ENCODE measurements at places on chromosomes 7 and 10.

- no peak for DNase-seq
Observed at GRCh38 chr10:120538091-120538490, 81.1 kb downstream of the PLPP4 start.

- DNase-seq: no peak
Observed at GRCh38 chr7:130394421-130395195, 14.3 kb downstream of the CPA1 start.

DNA sequence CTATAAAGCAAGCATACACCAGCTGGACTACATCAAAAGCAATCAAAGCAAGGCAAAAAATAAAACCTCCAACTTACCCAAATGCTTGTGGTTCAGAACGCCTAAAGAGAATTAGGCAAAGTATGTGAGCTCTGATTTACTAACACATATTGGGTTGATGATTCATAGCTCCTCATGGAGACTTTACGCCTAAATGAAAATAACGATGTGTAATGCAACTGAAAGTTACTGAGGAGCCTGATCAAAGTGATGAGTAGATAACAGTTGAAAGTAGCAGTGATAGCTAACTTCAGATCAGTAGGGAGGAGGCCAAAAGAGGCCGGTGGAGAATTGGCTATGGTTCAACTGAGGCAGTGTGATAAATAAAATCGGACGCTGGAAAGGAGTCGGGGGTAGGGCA, 85.0 kb downstream of the MPP7 start:
- no peak for DNase-seq

- DNase-seq: no peak
Observed at GRCh38 chr10:88952647-88953111, at the start of gene ACTA2. ACTA2 (minus strand) TSS chr10:88952773; CDS start chr10:88948930, 3,843 bp downstream.

GRCh38 chr10:65891073-65891981, 1034.5 kb upstream of the LRRTM3 start:
- DNase-seq: no peak

- no peak for DNase-seq
Observed at GRCh38 chr10:69814251-69814650, 12.5 kb downstream of the COL13A1 start.

DNA sequence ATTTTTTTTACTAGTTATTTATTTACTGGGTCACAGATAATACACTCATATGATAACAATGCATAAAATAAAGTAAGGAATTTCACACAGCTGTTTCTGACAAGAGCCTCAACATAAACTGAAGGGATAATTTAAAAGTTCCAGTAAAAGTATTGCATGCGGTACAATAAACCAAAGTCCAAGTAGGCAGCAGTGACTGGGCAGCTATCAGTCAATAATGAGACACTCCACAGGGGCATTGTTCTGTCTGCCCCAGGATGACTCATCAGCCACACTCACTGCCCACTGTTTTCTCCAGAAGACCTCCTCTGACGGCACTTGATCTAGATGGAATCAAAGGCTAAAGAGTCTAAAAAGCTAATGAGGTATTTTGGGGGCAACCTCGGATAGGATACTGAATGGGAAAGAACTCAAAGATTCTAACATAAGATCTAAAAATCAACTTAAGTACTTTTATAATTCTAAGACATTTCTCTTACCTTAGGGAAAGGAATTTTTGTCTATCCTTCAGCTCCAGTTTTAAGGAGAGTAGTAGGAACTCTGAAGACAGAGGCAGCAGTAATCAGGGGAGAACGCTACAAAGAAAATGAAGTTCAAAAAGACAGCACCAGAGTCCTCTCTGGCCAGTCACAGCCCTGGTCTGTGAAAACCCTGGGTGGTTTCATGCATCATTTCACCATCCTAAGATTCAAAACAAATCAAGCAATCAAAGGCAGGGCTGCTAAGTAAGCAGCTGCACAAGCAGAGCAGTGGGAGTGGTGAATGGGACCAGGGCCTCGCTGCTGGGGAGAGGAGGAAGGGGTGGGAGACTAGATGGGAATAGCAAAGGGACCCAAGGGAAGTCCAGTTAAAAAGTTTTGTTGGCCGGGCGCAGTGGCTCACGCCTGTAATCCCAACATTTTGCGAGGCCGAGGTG, 175.1 kb downstream of the AVL9 start:
- DNase-seq: no peak

- no peak for DNase-seq
Observed at GRCh38 chr7:22668971-22669401, 58.0 kb upstream of the IL6 start.

DNA sequence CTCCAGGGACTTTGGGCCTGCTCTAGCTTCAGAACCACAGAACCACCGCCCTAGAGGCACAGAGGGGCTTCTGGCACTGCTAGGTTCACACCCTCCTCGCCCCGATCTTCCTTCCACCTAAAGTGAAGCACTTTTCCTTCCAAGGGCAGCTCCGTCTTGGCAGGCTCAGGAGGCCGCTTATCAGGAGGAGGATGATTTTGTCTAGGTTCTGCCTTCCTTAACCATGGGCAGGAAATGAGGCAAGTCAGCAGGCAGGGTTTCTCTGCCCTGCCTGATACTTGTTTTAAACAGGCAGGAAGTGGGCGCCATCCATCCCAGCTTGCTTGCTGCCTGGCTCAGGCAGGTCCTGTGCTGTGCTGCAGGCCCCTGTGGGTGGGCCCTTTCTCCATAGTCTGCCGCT, 8.3 kb upstream of the ATP6V0E2 start:
- DNase-seq: no peak

DNA sequence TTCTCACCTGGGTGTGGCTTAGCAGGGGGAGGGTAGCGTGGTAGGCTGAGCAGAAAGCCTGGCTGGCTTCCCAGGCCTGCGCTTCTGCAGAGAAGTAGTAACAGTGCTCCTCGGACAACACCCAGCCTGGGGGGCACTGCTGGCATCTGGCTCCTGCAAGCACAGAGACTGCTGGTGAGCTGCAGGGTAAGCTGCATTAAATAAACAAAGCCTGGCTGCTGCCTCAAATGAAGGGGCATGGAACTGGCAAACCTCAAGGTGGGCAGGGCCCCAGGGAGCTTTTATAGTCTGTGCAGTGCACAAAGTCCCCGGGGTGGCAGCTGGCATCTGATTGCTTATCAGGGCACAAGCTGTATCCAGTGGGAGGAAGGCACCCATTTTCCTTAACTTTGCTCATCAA, 3.9 kb downstream of the KLRG2 start:
- no peak for DNase-seq

DNA sequence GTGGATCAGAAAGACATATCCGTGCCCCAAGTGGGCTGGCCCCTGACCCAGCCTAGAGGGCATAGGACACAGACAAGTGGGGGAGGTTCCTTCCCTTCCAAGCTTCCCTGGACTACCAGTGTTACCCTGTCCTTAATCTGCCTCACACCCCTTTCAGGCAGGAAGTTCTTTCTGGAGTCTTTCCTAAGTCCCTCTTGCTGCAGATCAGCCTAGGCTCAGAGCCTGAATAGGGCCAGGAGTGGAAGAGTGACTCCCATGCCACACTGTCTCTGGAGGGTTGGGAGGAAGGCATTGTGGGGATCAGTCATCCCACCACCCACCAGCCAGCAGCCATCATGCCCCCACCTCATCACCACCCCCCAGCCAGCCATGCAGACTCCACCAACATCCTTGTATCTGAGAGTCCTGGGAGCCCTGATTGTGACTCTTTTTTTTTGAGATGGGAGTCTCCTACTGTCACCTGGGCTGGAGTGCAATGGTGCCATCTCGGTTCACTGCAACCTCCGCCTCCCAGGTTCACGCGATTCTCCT, 22.6 kb downstream of the POLL start:
- DNase-seq: no peak

GRCh38 chr10:34254596-34254995, 560.5 kb downstream of the PARD3 start:
- DNase-seq: no peak

- DNase-seq: no peak
Observed at GRCh38 chr7:103914147-103914899, 75.1 kb downstream of the RELN start.

DNA sequence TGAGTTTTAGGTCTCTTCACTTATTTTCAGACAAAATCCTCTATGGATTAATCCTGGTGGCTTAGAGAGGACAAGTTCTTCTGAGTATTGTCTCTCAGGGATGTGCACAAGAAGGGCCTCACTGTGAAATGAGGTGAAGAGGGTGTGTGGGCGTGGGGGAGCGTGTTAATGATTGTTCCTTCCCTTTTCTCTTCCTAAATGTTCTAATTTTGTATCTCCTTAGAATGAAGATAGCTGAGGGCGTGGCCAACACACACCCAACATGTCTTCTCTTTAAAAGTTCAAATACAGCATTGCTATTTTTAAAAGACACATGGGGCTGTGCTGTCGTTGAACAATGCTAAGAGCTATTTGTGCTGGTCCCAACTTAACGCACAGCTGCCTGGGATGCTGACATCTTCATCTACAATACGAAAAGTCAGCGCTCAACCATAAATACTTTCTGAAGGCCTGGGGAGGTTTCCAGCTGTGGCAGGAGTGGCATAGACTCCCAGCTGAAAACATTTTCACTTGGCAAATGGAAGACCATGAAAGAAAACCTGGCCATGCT, 135.9 kb downstream of the JCAD start:
- no peak for DNase-seq

GRCh38 chr7:99460651-99461050, 5.3 kb downstream of the ATP5MF start:
- no peak for DNase-seq

- no peak for DNase-seq
Observed at GRCh38 chr10:3042589-3042988, 24.8 kb upstream of the PFKP start.

DNA sequence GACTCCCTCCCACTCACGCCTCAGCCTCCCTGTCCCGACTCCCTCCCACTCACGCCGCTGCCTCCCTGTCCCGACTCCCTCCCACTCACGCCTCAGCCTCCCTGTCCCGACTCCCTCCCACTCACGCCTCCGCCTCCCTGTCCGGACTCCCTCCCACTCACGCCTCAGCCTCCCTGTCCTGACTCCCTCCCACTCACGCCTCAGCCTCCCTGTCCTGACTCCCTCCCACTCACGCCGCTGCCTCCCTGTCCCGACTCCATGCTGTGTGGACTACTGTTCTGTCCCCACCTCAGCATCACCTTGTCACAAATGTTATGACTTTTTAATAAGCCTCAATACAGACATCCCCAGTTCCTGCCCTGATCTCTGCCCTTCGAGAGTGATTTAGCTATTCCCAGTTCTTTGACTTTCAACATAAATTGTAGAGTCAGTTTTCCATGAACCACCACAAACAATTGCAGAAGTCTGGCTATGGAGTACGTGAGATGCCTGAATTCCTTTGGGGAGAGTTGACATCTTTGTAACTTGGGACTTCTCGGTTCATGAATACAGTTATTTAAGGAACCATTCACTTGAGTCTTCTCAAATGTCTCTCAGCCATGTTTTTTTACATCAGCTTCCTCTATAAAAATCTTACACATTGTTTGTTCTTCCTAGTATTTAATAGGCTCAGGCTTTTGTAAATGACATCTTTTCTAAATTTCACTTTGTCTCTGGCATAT, 71.9 kb downstream of the FOXL3 start:
- DNase-seq: no peak

GRCh38 chr10:97222326-97222961, 36.7 kb upstream of the SLIT1 start:
- DNase-seq: no peak

- no peak for DNase-seq
Observed at GRCh38 chr10:124616040-124616835, 127.9 kb downstream of the FAM53B start.

DNA sequence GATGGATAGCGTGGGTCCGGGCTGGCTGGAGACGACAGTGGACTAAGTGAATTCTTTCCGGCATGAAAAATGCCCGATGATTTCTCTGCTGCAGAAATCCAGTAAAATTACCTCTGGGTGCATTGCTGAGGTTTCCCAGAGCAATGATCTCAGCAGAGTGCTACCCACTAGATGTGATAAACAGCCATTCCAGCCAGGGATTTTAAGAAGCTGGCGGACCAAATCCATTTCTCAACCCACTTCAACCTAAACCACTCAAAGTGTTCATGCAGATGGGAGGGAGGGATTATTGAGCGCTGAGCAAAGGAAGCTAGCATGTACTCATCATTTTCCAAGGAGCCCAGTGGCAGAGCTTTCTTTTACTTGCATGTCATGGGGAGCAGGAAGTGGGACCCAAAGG, 116.7 kb downstream of the PRKCQ start:
- no peak for DNase-seq

DNA sequence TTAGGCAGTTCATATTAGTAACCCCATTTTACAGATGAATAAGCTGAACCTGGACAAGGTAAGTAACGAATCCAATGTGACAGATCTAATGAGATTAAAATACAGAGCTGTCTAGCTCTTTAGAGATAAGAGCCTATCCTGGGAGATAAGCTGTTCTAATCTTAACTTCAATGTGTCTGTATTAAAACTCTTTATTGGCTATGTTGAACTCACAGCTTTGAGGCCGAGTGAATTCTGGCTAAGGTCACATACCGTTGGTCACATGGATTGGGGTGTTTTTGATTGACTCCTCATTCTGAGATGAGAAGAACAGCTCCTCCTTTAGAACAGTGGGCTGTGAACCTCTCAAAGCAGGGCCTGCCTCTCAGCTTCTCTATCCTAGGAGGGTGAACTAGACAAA, 113.4 kb upstream of the EEPD1 start:
- DNase-seq: no peak

DNA sequence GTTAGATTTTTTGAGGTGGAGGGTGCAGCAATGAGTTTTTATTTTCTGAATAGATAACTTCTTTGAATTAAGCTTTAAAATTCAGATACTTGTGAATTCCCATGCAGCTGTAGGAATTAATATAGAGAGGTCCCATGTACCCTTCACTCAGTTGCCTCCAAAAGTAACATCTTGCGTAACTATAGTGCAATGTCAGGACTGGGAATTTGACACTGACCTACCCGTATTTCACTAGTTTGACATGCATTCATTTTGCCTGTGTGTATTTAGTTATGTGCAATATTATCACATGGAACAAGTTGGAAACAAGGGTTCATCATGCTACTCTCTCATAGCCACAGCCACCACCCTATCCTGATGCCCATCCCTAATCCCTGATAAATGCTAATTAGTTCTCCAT, 147.1 kb upstream of the IGFBP3 start:
- no peak for DNase-seq

- DNase-seq: no peak
Observed at GRCh38 chr10:44172883-44173607, 211.9 kb downstream of the CXCL12 start.

DNA sequence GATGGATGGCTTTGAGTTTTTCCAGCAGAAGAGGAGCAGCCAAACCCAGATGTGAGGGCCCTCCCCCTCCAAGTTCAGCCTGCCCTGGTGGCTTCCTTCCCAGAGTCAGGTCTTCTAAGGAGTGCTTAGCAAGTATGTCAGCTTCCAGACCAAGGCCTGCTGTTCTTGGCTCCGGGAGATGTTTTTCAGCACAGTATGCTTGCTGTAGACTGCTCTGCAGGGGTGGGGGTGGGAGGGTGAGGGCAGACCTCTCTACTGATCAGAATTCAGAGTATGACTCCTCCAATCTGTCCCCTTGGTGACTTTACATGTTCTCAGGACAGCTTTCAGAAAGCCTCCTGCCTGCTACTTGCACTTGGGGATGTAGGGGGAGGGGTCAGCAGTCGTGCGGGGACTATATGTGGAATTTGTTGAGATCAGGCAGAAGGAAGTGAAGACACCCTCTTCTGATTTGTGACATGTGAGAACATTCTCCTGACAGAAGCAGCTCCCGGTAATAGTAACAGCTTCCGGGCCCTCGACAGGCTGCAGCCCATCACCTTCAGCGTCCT, 516.4 kb upstream of the ZMIZ1 start:
- no peak for DNase-seq

- no peak for DNase-seq
Observed at GRCh38 chr7:18834577-18834976, 282.9 kb downstream of the TWIST1 start.

Measured in suprapubic skin (tissue), 4 donors.